Activated naive CD4-positive, alpha-beta T cell treated with Interleukin-2 at 50 U/mL for 16 hours (primary cell): ENCODE measurements at places on chromosomes 7 and 10.

- no peak for DNase-seq
Observed at GRCh38 chr10:49359349-49360270, 36.3 kb downstream of the DRGX start.

- no peak for DNase-seq
Observed at GRCh38 chr7:25026156-25026555, 46.2 kb upstream of the OSBPL3 start.

- no peak for DNase-seq
Observed at GRCh38 chr7:1425292-1426136, 33.8 kb downstream of the MICALL2 start.

GRCh38 chr10:118915161-118915560, 114.4 kb upstream of the NANOS1 start:
- DNase-seq, result no peak

GRCh38 chr10:126977216-126977615, 72.0 kb downstream of the DOCK1 start:
- no peak for DNase-seq

DNA sequence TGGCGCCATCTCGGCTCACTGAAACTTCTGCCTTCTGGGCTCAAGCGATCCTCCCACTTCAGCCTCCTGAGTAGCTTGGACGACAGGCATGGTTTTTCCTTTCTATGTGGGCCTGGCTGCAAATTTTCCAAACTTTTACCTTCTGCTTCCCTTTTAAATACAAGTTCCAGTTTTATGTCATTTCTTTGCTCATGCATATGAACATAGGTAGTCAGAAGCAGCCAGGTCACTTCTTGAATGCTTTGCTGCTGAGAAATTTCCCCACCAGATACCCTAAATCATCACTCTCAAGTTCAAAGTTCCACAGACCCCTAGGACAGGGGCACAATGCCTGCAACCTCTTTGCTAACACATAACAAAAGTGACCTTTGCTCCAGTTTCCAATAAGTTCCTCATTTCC, 21.6 kb upstream of the RPEL1 start:
- DNase-seq, result no peak

DNA sequence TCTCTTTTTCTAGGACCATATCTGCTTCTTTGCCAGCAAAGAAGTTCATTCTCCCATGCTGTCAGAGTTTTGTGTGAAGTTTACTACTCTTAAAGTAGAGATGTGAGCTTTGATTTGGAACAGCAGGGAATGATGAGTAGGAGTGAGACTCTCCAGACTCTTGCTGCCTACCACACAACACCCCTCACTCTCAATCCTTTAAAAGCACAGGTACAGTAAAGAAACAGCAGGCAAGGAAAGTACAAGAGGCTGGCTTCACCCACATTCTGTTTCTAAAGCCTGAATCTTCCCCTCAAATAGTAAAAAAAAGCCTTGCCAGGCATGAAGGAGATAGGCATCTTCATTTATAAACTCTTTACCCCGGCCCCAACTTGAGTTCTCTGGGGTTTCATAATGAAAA, 97.3 kb downstream of the ARMH3 start:
- no peak for DNase-seq

DNA sequence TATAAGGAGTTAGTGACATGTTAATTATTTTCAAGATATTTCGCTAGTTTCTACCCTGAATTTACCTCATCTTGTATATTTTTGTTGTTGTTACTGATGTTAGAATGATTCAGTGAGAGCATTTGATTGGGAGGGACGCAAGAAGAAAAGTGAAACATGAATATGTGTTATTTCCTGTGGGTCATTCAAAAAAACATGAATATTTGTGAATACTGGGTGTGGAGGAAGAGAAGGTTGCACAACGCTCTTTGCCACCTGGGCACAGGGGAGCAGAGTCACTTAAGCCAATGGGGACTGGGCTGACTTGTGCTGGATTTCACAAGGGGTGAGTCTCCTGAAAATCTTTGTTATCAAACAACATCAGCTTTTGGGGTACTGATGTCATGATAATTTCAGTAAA, 39.5 kb downstream of the AGK start:
- no peak for DNase-seq

GRCh38 chr10:7410862-7411670, at the start of gene SFMBT2:
Gene SFMBT2 (minus strand): TSS chr10:7411034. CDS start chr10:7381898, 29,136 bp downstream.
- peak; percentile 64 for DNase-seq
